ENCODE measurements at places on chromosomes 2 and 18.

DNA sequence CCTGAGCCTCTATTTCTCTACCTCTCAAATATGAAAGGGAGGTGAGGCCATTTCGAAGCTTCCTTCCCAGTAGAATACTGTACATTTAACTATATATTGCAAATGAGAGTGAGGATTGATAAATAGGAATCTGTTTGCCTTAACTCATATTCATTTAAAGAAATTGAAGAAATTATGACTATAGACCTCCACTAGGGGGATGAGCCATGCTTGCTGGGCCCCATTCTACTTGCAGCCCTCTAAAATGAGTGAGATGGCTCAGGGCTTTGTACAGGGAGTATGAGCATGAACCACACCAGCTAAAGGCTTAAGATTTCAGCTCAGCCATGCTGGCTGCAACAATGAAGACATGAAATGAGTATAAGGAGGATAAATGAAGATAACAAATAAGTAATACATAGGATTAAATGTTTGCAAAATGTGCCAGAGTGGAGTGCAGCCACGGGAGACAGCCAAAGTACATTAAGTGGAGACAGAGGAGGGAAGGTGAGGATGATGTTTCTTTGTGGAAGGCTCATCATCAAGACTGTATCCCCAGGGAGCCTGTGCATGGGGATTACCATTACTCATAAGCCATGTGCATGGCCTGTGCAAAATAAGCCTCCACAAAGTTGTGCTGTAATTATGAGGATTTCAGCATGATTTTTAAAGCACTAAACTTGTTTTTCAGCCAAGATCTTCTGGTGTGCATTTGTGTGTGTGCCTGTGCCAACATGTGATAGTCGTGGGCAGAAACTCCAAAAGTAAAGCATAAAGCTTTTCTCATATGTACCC, 300.8 kb downstream of the CNTNAP5 start:
- no peak for DNase-seq

DNA sequence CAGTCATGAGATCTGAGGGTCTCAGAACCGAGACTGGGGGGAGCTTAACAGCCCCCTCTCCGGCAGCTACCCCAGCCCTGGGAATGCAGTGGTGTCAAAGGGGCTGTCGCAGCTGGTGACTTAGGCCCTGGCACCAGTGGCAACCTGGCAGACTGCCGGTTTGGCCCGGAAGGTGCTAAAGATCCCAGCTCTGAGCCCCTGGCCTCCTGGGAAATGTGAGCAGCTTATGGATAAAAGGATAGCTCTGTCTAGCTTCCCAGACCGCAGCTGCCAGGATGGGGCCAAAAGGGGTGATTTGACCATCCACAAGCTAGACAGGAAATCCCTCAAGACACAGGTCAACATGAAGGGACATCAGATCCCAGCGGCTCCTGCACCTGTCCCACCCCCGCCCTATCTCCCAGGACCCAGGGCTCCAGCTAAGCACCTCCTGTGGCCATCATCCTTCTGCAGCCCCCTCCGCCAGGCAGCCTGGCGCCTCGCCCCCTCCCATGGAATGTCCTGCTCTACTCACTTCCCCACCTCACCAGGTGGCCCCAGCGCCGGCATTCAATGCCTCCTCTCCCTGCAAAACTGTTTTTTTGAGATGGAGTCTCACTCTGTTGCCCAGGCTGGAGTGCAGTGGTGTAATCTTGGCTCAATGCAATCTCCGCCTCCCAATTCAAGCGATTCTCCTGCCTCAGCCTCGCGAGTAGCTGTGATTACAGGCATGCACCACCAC, 33.2 kb upstream of the EFHD1 start:
- no peak for DNase-seq

DNA sequence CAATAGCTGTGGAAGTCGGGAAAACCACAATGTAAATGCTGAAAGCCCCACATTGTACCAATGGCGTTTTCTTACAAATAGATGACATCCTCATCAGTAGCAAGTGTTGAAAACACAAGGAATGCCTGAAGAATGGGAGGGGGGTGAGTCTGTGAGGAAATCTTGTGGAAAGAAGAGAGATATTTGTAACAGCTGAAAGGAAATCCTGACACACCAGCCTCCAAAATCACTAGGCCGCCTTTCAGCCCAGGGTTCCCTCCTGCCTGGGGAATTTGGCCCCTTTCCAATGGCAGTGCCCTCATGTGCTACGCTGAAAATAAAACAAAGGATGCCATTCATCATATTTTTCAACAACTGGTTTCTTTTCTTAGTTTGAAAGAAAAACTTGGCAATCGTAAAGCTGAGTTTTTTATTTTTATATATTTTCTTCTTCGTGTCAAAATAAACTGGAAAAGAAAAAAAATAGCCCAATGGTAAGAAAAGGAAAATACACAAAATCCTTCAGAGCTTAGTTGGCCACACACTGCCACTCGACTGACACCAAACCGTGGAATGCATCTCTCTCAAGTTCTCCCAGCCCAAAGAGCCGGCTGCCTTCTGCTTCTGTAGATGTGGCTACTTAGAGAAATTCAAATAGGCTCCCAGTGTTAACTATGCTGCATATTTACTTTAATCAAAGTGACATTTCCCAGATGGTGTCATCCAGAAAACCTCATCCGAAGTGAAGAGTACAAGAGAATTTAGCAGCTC, 52.0 kb downstream of the FTCDNL1 start:
- DNase-seq = no peak

DNA sequence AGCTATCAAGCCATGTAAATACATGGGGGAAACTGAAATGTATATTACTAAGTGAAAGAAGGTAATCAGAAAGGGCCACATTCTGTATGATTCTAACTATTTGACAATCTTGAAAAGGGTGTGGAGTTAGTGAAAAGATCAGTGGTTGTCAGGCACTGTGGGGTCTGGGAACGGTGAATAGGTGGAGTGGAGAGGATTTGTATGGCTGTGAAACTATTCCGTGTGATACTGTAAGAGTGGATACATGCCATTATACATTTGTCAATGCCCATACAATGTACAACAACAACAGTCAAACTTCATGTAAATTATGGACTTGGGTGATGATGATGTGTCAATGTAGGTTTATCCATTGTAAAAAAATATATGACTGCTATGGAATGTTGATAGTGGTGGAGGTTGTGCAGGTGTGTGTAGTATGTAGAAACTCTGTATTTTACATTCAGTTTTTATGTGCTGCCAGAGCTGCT, 1116.2 kb downstream of the SUCLG1 start:
- no peak for DNase-seq

GRCh38 chr18:13048061-13048595, 57.0 kb downstream of the CEP192 start:
- peak; percentile 81 for DNase-seq

- DNase-seq = no peak
Measured at GRCh38 chr2:121949271-121949670, 193.8 kb downstream of the TSN start.

DNA sequence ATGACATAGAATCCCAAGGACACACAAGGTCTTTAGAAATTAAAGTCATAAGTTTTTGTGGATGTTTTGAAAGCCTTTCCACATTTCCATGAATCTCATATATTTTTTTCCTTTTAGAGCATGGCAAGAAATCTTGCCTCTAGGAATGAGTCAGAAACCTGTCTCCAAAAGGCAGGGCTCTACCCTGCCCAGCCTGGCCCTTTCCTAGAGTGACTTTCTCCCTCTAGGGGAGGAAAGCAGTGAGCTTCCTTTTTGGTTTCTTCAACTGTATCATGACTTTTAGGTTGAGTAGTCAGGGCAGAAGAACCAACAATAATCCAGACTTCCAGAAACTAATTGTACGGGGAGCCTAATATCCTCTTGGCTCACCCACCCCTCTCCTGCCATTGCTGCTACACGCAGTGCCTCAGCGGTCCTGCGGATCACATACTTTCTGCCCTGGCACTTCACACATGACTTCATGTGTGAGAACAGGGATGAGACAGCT, 300.3 kb downstream of the AGPS start:
- DNase-seq = no peak

GRCh38 chr18:42338683-42339082, 383.6 kb downstream of the PIK3C3 start:
- no peak for DNase-seq

GRCh38 chr2:102149243-102149642, 6.7 kb downstream of the IL1R1 start:
- DNase-seq = no peak

GRCh38 chr2:132703396-132703795, 33.4 kb upstream of the LYPD1 start:
- DNase-seq = no peak

DNA sequence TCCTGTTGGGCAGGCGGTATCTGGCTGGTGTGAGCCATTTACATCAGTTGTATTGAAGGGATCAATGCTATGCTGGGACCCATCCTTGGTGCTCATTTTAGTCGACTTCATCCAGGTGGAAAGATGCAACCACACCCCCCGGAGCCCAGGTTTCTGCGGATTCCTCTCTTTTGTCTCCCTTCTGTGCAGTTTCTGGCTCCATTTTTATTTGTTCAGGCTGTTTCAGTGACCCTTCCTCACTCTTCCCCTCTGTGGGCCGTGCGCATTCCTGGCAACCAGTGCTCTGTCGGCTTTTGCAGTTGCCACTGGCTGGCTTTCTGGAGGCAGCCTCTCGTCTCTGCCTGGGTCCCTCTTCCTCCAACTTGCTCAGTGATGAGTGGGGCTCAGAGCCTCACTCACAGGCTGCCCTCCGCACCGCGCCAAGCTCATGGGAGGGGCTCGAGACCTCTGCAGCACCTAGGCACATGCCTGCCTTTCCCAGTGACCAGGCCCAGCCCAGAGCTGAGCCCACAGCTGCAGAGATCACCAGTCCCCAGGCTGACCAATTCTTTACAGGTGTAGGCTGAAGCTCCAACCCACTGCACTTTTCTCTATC, 12.1 kb downstream of the SH3RF3 start:
- no peak for DNase-seq

- peak; percentile 51 for DNase-seq
Measured at GRCh38 chr2:41933585-41934320, 114.1 kb upstream of the PKDCC start.

GRCh38 chr2:150639383-150639782, 151.9 kb upstream of the RND3 start:
- no peak for DNase-seq

DNA sequence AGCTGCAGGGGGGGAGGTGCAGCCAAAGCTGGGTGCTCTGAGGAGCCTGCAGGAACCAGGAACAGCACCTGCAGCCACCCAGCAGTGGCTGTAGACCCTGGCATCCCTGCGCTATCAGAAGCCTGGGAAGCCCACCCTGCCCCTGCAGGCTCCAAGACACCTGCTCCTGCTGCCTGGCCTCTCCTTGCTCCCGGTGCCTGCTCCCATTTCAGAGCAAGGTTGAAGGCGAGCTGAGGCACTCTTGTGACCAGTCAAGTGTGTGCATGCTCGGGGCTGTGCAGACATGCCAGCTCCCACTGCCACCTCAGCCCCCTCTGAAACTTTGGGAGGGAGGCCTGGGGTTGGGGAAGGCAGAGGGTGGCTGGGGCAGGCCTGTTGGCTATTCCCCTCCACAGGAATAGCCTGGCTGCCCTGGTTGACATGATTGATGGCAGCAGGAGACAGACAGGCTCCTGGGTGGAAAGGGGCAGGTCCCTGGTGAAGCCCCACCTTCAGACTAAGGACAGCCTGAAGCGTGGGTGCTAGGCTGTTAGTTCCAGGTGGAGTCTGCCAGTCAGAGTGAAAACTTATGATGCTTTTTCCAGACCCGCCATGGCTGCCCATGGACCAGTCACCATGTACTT, 151.4 kb downstream of the MBD5 start:
- no peak for DNase-seq

DNA sequence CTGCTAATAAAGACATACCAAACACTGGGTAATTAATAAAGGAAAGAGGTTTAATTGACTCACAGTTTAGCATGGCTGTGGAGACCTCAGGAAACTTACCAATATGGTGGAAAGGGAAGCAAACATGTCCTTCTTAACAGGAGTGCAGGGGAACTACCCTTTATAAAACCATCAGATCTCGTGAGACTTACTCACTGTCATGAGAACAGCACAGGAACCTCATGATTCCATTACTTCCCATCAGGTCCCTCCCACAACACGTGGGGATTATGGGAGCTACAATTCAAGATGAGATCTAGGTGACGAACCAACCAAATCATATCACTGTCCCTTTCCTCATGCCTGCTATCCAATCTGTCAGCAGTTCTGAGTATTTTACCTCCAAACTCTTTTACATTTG, 586.7 kb downstream of the TDRD15 start:
- no peak for DNase-seq

DNA sequence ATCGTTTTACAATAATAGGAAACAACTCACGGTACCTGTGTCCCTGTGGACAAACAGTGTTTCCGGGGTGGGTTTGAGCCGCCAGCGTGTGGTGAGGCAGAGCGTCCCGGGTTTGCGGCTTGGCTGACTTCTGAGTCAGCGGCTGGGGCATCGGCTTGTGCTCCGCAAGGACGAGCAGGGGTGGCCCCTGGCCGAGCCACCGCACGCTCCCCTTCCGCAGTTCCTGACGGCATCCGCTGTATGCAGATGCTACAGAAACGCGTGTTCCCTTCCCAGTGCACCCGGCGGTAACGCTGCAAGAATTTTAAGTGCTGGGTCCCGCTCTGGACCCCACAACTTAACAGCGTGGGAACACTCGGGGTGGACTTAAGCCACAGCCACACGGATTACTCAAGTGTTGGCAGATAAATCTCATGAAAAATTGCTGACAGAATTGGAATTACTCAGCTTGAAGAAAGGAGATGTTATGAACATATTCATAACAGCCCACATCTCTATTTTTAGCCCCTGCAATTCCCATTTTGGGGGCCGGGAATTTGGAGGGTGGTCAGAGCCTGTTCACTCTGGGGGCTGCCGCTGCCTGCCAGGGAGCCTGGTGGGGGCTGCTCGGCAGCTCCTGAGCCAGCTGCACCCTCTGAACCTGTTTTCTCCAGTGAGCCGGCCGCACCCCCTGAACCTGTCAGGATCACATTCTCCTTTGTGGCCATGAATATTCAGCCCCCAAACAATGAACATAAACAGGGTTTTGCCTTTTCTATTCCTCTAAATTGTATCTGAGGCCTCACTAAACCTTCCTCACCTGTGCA, 12.6 kb upstream of the KCNG2 start:
- DNase-seq = no peak

- no peak for DNase-seq
Measured at GRCh38 chr2:27914805-27915175, 24.3 kb downstream of the BABAM2 start.

DNA sequence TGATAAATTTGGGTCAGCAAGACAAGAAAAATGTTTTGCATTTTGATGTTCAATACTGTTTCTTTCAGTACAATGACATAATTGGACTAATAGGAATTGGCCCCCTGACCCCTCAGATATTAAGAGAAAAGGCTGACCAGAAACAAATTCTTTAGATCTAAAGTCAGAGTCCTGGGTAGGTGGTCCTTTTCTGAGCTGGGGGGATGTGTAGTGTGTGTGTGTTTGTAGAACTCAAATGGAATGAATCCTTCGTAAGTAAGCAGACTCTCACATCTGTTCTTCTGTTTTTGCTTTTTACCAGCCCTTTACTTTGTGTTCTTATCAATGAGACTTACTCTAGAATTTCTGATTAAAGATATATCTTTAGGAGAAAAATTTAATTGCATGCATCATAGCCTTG, 327.7 kb downstream of the TGIF1 start:
- no peak for DNase-seq

- no peak for DNase-seq
Measured at GRCh38 chr2:48838029-48838428, 82.5 kb upstream of the LHCGR start.

Measured in inflammatory macrophage (primary cell).